ENCODE measurements at places on chromosomes 7 and 10. TPM values are rescaled to one million over a fixed set of nuclear protein-coding genes. Genes with fewer than 3 reads are reported as not detected.

Gene UNCX
- total RNA-seq = not detected

Gene ANXA11
- total RNA-seq = 122 TPM

Gene CHAT
- total RNA-seq = not detected

Gene AGAP9
- total RNA-seq = 0.32 TPM

Gene C10orf67
- total RNA-seq = not detected

Gene HOXA1
- not detected for total RNA-seq

Gene GLI3
- 3.1 TPM for total RNA-seq

Gene VWA2
- not detected for total RNA-seq

Gene SEMA3D
- 0.49 TPM for total RNA-seq

Gene DNAJC12
- 9.4 TPM for total RNA-seq

Gene FAM25A
- not detected for total RNA-seq

Gene SPDYE2B
- total RNA-seq = not detected

Gene MMRN2
- 6.8 TPM for total RNA-seq

Gene CLDN3
- not detected for total RNA-seq

Gene AQP1
- total RNA-seq = 7.9 TPM

Gene AGMO
- total RNA-seq = 0.54 TPM

Gene ITIH2
- not detected for total RNA-seq

Gene SLC18A3
- total RNA-seq = 1.3 TPM

Gene OSBPL3
- total RNA-seq = 5.4 TPM

Gene RAMP3
- not detected for total RNA-seq

Gene FAM25G
- not detected for total RNA-seq

Gene PTF1A
- not detected for total RNA-seq

Gene SMKR1
- total RNA-seq = not detected

Gene ANKRD30A
- total RNA-seq = not detected

Gene ACHE
- total RNA-seq = 0.16 TPM

Gene FAM13C
- total RNA-seq = 2.6 TPM

Gene ADAM12
- 7.2 TPM for total RNA-seq

Gene HIBADH
- total RNA-seq = 56.9 TPM

Gene PIK3AP1
- total RNA-seq = not detected

Gene VAX1
- not detected for total RNA-seq

Gene EFCAB10
- total RNA-seq = not detected

Gene FAM131B
- total RNA-seq = 0.97 TPM

Gene CALHM3
- total RNA-seq = not detected

Gene OPN1SW
- total RNA-seq = not detected

Gene HOXA9
- total RNA-seq = not detected

Gene GNGT1
- total RNA-seq = not detected

Gene PLAC9
- total RNA-seq = 89.7 TPM

Gene CYP2C8
- total RNA-seq = not detected

Gene GARIN1A
- under 0.01 TPM for total RNA-seq

All from cardiac atrium fibroblast (primary cell).